ENCODE measurements at places on chromosomes 7 and 10. TPM values are rescaled to one million over a fixed set of nuclear protein-coding genes. Genes with fewer than 3 reads are reported as not detected.
A peak's percentile ranks its signal among the peaks of the same experiment; 100 is the strongest.

The EPO gene
- not detected for total RNA-seq

The NKX2-3 gene
- total RNA-seq: not detected

The ZNF22 gene
- total RNA-seq: 35.6 TPM

The NEURL1 gene
- total RNA-seq: 23.6 TPM

The SPDYE5 gene
- total RNA-seq: not detected

GRCh38 chr10:132293201-132293812 is 14.4 kb downstream of the STK32C start:
- DNase-seq: no peak

GRCh38 chr7:36600869-36601530 is 123.3 kb downstream of the AOAH start:
- no peak for DNase-seq

- no peak for DNase-seq
Observed at GRCh38 chr10:102813734-102814452, 23.3 kb downstream of the CYP17A1 start.

DNA sequence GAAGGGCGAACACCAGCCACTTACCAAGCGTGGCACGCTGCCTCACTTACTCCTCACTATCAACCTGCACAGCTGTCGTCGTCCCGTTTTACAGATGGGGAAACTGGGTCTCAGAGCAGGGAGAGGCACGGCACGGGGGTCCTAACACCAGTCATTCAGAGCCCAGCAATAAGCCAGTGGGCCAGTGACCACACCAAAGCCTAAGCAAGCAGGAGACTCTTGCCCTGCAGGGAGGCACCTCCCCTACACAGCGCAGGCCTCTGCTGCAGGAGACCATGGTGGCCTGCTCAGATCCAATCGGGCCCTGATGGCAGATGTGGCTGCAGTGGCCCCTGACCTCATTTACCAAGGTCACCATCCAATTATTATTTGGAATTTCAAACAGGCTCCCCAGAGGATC is 4.8 kb downstream of the SLIT1 start:
- no peak for DNase-seq

DNA sequence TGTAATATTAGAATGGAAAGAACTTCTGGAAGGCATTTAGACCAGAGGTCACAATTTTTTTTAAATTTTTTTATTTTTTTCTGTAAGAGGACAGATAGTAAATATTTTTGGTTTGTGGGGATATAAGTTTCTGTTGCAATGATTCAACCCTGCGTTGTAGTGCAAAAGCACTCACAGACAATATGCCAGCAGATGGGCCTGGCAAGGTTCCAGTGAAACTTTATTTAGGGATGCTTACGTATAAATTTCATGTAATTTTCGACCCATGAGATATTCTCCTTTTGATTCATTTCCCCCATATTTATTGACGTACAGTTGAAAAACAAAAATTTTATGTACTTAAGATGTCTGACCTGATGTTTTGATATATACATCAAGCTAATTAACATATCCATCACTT is 72.8 kb upstream of the NMT2 start:
- DNase-seq: no peak

DNA sequence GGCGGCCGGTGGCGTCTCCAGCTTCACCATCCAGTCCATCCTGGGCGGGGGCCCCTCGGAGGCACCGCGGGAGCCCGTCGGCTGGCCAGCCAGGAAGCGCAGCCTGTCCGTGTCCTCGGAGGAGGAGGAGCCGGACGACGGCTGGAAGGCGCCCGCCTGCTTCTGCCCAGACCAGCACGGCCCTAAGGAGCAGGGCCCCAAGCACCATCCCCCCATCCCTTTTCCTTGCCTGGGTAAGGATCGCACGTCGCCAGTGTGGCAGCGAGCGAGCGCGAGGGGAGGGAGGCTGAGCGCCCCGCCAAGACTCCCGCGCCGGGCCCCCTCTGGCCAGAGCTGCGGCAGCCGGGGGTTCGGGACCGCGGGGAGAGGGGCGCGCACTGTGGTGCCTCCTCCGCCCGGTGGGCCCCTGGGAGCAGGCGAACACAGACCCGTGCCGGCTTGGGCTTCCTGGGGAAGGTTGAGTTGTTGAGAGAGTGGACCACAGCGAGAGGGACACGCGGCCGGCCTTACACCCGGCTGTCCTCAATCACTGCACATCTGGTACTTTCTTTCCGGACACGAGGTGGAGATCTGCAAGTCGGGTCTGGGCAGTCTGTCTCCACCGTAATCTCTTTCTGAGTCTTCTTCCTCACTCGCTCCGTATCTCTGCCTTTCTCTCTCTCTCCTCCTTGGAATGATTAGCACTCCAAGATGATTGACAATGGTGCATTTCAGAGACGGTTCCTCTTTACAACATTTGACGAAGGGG is 652 bp downstream of the HMX2 start:
- peak; percentile 9 for DNase-seq

- DNase-seq: no peak
Observed at GRCh38 chr7:9407816-9408215, 974.4 kb downstream of the NXPH1 start.

- no peak for DNase-seq
Observed at GRCh38 chr10:69222157-69223027, 2.3 kb downstream of the HKDC1 start.

DNA sequence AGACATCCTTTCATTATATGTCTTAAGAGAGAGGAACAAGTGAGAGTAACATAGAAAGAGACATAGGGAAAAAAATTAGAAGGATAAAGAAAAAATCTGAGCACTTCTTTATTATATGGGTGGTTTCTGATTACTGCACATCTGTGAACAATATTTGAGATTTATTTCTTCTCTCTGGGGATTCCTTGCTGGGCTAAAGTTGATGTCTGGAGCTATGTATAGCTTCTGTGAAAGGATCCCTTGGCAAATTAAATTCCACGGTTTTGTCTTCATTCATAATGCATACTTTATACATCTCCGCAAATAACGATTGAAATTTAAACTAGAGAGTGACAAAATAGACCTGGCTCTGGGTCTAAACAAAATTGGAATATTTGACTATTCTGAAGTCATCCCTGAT is 232.2 kb upstream of the CTBP2 start:
- DNase-seq: no peak

DNA sequence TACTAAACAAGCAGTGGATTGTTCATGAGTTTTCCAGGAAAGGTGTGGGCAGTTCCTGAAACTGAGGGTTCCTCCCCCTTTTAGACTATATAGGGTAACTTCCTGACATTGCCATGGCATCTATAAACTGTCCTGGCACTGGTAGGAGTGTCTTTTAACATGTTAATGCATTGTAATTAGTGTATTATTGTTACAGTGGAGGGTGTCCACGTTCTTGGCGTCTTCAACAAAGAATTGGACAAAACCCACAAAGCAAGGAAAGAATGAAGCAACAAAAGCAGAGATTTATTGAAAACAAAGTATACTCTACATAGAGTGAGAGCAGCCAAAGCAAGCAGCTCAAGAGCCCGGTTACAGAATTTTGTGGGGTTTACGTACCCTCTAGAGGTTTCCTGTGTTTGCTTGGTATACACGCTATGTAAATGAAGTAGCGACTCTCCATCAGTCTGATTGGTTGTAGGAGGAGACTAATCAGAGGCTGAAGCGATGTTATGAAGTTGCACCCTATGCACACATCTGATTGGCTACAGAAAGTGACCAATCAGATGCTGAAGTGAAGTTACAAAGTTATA is 175.2 kb downstream of the NSUN6 start:
- DNase-seq: no peak

DNA sequence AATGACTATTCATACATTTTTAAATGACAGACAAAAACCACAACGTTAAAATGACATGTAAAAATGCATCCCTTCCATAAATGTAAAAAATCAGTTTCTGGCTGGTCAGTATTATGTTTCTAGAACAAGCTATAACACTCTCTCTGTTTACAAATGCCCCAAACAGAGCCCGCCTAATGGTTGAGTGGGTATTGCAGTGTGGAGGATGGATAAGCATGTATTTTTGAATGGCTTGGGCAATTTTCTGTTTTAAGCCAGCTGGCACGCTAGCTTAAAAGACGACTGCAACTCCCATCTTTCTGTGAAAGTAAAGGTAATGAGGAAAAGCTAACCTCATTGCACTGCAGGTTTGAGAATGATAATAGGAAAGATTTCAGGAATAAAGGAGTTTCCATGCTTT is 430.7 kb downstream of the PARD3 start:
- DNase-seq: no peak

DNA sequence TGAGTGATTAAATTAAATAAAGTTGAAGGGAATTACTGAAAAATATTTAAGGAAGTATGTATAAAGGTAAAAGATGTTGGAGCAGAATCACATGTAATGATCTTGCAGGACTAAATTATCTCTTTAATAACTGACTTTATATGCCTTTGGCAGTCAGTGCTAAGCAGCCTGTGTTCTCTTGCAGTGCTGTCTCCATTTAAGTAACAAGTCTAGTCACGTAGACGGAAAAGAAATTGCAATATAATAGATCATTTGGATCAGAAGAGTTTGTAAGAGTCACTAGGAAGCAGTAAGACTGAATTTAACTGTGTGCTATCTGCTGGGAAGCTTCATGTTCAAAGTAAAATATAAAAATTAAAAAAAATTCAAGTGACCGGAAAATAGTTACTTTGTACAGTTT is 21.4 kb downstream of the BZW2 start:
- no peak for DNase-seq
